Stimulated activated CD8-positive, alpha-beta memory T cell treated with anti-CD3 and anti-CD28 coated beads, Interleukin-7, amount 100 ng/mL, for 1 hour (primary cell): ENCODE measurements at places on chromosomes 7 and 10.

DNA sequence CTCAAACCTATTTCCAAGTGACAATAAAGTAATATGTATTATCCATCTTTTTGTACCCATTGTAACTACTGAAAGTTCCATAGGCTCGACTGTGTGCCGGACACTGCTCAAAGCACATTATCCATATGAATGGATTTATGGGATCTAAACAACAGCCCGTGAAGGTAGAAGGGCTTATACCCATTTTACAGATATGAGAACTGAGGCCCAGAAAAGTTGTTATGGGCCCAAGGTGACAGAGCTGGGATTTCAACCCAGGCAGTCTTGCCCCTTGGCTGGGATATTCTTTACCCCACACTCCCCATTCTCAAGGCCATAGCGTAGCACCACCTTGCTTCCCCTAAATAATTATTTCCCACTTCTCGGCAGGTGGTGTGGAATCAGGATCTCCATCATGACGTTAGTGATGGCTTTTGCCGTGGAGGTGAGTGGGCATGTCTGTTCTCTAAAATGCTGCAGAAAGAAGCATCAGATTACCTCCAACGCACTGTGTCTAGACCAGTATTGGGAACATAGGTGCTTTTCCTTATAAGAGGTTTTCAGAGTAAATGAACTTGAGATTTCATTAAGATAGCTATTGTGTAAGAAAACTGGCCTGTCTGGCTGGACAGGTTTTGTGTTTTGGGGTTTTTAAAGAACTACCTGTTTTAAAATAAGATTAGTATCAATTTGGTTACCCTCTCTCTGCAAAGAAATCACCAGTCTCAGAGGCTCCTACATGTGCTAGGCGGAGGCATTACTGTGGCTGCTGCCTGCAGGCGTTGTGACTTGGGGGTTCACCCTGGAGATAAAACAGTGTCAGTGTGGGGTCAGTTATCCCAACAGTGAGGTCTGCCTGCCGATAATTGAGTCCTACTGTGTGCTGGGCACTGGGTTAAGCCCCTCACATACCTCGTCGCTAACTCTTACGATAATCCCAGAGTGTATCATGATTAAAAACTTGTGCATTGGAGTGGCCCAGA is 85.1 kb upstream of the SDK1 start:
- DNase-seq, result no peak

DNA sequence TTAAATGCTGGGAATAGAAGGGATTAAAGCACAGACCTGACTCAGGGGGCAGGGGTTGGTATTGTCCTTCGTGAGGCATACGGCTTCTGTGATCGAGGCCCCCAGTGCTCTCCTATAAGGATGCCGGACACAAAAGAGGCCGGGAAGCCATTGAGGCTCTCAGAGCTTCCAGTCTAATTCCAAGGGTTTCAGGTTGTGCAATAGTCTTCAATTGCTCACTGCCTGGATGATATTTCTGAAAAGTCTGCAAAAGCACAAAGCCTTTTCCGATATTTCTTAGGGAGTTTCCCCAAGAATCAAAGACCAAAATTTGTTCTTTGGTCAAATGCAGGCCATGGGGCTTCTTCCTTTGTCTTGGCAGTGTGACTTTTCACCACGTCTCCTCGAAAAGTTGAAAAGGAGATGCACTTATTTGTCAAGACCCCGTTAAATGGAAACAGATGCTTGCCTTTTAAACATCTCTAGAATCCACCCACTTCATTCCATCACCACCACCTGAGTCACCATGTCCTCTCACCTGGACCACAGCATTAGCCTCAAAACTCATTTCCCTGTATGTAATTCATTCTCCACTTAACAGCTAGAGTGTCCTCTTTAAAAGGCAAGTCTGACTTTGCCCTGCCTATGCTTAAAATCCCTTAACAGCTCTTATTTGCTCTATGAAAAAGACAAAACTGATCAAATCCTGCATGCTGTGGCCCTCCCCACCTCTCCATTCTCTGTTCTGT is 134.8 kb upstream of the NAMPT start:
- no peak for DNase-seq

GRCh38 chr7:151275813-151276577 is 27.5 kb upstream of the SMARCD3 start:
- no peak for DNase-seq

DNA sequence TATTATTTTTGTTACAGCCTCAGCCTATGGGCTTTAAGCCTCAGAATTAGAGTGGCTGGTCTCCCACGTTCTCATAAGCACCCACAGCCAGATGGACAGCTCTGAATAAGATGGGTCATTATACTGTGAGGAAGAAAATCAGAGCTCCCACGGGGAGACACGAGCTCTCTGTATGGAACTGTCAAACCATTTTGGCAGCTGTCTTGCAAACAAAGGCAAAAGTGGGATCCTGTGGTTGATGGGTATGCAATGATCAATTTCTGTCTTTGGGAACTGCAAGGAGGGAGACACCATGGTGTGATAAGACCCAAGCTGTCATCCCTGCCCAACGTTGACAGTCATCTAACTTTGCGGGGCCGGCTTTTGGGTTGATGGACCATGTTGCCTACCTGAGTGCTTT is 614.3 kb downstream of the TYW1 start:
- DNase-seq, result no peak

- no peak for DNase-seq
Observed at GRCh38 chr10:31099664-31100063, 68.0 kb upstream of the ZNF438 start.

- no peak for DNase-seq
Observed at GRCh38 chr10:31961277-31962074, 32.8 kb upstream of the ARHGAP12 start.
